ENCODE measurements at places on chromosomes 11 and 22. TPM values are rescaled to one million over a fixed set of nuclear protein-coding genes. Genes with fewer than 3 reads are reported as not detected.

DNA sequence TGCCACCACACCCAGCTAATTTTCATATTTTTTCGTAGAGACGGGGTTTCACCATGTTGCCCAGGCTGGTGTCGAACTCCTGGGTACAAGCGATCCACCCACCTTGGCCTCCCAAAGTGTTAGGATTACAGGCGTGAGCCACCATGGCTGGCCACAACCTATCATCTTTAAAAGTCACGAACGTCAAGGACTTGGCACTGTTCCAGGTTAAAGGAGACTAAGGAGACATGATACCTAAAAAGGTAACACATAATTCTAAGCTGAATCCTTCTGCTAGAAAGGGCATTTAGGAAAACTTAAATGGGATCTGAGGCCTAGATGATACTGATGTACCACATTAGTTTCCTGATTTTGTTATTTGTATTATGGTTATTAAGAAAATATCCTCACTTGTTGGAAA, 43.3 kb upstream of the SYT9 start:
- no peak overlapping the region for H3K4me3 ChIP-seq
- H3K27me3 ChIP-seq, result no peaks in the 10 kb centered on the region
- no peak for DNase-seq
- H3K4me1 ChIP-seq, result no peaks in the 10 kb centered on the region
- no peak overlapping the region for H3K27ac ChIP-seq

UBASH3B gene
- total RNA-seq, result 2.8 TPM

DNA sequence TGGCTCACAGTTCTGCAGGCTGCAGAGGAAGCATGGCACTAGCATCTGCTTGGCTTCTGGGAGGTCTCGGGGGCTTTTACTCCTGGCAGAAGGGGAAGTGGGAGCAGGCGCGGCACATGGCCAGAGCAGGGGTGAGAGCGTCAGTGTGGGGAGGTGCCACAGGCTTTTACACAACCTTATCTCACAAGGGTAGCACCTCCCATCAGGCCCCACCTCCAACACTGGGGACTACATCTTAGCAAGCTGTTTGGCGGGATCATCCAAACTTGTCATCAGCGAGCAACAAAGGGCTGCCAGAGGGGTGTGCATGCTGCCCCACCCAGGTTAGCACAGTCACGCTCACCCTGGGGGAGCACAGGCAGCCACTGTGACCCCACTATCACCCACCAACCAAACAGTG, 18.9 kb upstream of the YPEL1 start:
- H3K36me3 ChIP-seq, result no peaks in the 10 kb centered on the region
- no peak overlapping the region for H3K27ac ChIP-seq
- H3K4me1 ChIP-seq, result peaks cover 24% of the 10 kb centered on the region
- no peaks in the 10 kb centered on the region for H3K27me3 ChIP-seq
- H3K4me3 ChIP-seq, result no peak overlapping the region

DNA sequence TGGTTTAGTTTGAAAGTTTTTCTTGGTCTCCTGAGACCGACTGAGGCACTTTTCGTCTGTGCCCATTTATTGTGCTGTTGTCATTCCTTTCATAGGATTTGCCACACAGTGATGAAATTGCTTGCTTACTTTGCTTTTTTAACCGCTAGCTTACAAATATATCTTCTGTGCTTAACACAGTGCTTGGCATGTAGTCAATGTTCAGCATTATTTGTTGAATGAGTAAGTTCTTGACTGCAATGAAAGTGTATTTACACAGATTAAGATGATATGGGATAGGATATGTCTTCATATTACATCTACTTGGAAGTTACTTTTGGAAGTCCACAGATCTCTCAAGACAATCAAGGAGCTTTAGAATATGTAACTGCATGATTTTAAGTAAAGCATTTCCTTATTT, 91.2 kb downstream of the GRIA4 start:
- H3K4me3 ChIP-seq, result no peak overlapping the region
- no peaks in the 10 kb centered on the region for H3K4me1 ChIP-seq
- H3K27ac ChIP-seq, result no peak overlapping the region
- no peaks in the 10 kb centered on the region for H3K27me3 ChIP-seq
- H3K36me3 ChIP-seq, result no peaks in the 10 kb centered on the region

FREY1 gene
- total RNA-seq, result 0.48 TPM

C11orf16 gene
- total RNA-seq, result not detected

- peaks cover 3% of the 10 kb centered on the region for H3K4me1 ChIP-seq
- H3K4me3 ChIP-seq, result no peak overlapping the region
- H3K36me3 ChIP-seq, result no peaks in the 10 kb centered on the region
- no peak for DNase-seq
- H3K27me3 ChIP-seq, result no peaks in the 10 kb centered on the region
- H3K27ac ChIP-seq, result no peak overlapping the region
Measured at GRCh38 chr11:102171101-102171500, 60.9 kb downstream of the YAP1 start.

GRCh38 chr11:41779401-41779960, 320.0 kb upstream of the LRRC4C start:
- no peak overlapping the region for H3K27ac ChIP-seq
- no peak overlapping the region for H3K4me3 ChIP-seq
- no peaks in the 10 kb centered on the region for H3K27me3 ChIP-seq
- no peaks in the 10 kb centered on the region for H3K36me3 ChIP-seq

OR52I1 gene
- total RNA-seq, result not detected

GRCh38 chr11:26112264-26112663, 219.7 kb upstream of the ANO3 start:
- H3K27ac ChIP-seq, result no peak overlapping the region
- H3K4me3 ChIP-seq, result no peak overlapping the region
- no peaks in the 10 kb centered on the region for H3K4me1 ChIP-seq
- H3K27me3 ChIP-seq, result no peaks in the 10 kb centered on the region
- no peaks in the 10 kb centered on the region for H3K36me3 ChIP-seq
